ENCODE measurements at places on chromosomes 4 and X. TPM values are rescaled to one million over a fixed set of nuclear protein-coding genes. Genes with fewer than 3 reads are reported as not detected.

- no peak for DNase-seq
Measured at GRCh38 chrX:68822641-68823410, 6.0 kb upstream of the EFNB1 start.

The GPR173 gene
- total RNA-seq = 6.4 TPM

The GAB1 gene
- 17.2 TPM for total RNA-seq

The IL21 gene
- total RNA-seq = not detected

The STPG2 gene
- 0.07 TPM for total RNA-seq

The HS6ST2 gene
- total RNA-seq = 6.6 TPM

GRCh38 chr4:143282211-143282707, 54.4 kb upstream of the GAB1 start:
- DNase-seq = no peak

The FREM3 gene
- total RNA-seq = not detected

The SSX3 gene
- not detected for total RNA-seq

GRCh38 chr4:159256037-159256436, 153.2 kb downstream of the RAPGEF2 start:
- no peak for DNase-seq

The NXF2B gene
- not detected for total RNA-seq

The CXXC4 gene
- 0.50 TPM for total RNA-seq
